ENCODE measurements at places on chromosomes 12 and 14.

GRCh38 chr14:90809530-90810312 lies 6.5 kb downstream of the TTC7B start:
- DNase-seq: no peak

- DNase-seq: no peak
Observed at GRCh38 chr14:55874785-55875184, 243.4 kb upstream of the PELI2 start.

DNA sequence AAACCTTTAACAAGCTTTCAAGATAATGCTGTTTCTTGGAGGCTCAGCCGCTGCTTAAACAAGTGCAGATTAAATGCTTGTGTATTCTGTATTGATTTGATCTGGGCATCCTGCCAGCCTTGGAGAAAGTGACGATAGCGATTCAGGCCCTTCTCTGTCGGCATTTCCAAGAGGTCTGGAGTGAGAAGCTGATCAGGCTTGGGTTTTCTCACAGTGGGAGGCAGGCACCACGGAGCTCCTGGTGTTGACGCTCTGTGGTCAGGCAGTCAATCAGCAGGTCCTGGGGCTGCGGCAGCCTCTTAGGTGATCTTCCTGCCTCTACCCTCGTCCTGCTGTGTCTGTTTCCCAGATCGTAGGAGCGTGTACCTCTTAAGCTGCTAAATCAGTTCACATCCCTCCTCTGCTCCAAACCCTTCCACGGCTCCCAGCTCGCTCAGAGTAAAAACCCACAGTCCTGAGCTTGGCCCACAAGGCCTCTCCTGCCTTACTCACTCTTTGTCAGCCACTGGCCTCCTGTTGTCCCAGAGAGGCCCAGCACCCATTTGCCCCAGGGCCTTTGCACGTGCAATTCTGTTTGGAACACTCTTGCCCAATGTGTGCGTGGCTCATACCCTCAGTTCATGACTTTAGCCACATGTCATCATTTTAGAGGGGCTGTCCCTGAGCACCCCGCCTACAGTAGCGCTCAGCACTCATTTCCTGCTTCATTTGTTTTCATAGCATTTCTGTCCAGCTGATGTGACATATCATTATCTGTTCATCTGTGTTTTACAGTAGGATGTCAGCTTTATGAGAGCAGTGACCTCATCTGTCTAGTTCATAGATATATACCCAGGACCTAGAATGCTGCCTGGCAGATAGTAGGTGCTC lies 155.4 kb downstream of the AACS start:
- DNase-seq: no peak

DNA sequence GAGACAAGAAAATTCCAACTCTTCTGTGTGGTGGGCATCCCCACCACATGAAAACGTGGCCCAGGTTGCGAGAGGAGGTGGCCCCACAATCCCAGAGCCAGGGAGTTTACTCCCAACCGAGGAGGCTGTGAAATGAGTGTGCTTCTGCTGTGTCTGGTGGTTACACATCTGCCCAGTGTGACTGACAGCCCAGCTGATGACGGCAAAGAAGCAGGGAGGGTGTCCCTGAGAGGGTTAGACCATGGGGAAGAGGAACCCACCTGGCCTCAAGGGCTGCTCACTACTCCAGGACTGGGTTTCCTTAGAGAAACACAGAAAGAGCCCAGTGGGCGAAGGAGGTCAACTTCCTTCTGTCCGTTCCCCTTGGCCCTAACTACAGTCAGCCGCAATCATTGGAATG lies 24.6 kb downstream of the ZFP36L1 start:
- DNase-seq: no peak

DNA sequence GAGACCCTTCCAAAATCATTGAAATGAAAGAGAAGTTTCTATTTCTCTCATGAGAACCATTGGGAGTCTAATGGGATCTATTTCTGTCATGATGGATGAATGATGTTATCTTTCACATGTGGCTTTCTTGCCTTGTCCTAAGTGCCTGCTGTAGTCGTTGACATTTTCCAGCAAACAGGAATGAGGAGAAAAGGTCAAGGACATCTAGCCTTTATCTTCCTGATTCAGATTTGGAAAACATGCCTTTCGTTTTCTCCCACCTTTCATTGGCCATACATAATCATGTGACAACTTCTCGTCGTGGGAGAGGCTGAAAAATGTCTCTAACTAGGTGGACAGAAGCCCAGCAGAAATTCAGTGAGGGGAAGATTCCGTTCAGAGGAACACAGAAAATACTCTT lies 94.5 kb downstream of the PCNX1 start:
- DNase-seq: no peak

GRCh38 chr14:96989306-96989705 lies 192.1 kb downstream of the VRK1 start:
- no peak for DNase-seq

GRCh38 chr12:57213763-57214397 lies 2.7 kb upstream of the NXPH4 start:
- no peak for DNase-seq

- DNase-seq: no peak
Observed at GRCh38 chr12:89181271-89181920, 170.9 kb downstream of the DUSP6 start.

GRCh38 chr12:39426636-39427240 lies 16.2 kb downstream of the KIF21A start:
- DNase-seq: no peak

GRCh38 chr12:11162502-11162901 lies 8.5 kb upstream of the SMIM10L1 start:
- no peak for DNase-seq

DNA sequence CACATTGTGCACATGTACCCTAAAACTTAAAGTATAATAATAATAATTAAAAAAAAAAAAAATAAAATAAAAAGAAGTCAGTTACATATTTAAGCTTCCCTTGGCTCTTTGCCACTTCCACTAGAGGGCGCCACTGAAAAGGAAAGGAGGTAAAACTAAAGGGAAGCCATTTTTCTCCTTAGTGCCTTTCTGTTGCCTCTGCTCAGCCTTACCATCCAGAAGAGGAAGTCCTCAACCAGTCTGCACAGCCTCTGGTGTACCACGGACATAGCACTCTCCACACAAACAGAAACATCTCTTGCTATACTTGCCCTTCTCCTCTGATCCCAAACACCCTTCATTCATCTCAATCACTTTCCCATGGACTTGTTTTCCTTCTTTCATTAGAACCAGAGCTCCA lies 169.0 kb upstream of the EEA1 start:
- peak; percentile 69 for DNase-seq

- no peak for DNase-seq
Observed at GRCh38 chr12:88790231-88790630, 210.0 kb upstream of the KITLG start.

DNA sequence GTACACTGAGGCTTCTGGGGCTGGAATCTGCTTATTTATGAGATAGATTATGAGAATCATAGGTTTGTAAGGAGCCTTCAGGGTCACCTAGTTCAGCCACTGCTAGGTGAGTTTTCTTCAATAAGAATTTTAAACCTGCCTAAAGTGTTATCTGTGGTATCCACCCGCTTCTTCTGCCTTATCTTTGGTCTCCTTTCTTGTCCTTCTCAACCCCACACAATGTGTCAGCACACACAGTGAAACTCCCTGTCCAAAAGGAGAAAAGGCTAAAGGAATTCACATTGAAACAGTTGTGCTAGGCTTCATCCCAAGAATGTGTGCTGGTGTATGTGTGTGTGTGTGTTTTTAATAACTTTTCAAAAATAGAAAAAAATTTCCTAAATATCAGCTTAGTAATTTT lies 259.3 kb upstream of the BTG1 start:
- DNase-seq: no peak

DNA sequence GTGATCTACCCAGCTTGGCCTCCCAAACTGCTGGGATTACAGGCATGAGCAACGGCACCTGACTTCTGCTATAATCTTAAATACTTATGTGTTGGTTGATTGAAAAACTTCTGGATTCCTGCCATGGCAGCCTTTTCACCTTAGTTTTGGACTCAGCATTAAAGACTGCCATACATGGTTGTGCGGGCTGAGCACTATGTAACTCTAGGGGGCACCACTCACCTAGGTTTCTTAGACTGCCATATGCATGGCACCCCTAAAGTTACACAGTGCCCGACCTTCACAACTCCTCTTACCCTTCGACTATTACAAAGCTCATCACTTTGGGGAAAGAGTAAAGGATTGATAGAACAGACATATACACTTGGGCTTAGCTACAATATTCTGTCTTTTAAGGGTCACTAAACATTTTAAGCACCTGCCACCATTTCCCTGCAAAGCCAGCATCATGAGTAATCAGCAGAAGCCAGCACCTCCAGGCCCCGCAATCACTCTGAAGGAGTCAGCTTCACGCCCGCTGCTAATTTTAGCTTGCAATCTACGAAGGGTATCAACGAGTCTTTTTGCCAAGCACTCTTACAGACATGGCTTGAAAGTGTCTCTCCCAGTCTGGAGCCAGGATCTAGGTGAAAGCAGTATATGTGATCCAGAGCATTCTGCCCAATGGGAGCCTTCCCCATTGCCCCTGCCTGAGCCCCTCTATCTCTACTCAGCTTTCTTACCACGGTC lies 59.8 kb downstream of the SUDS3 start:
- no peak for DNase-seq

GRCh38 chr14:61891170-61891569 lies 128.9 kb downstream of the SNAPC1 start:
- DNase-seq: no peak

DNA sequence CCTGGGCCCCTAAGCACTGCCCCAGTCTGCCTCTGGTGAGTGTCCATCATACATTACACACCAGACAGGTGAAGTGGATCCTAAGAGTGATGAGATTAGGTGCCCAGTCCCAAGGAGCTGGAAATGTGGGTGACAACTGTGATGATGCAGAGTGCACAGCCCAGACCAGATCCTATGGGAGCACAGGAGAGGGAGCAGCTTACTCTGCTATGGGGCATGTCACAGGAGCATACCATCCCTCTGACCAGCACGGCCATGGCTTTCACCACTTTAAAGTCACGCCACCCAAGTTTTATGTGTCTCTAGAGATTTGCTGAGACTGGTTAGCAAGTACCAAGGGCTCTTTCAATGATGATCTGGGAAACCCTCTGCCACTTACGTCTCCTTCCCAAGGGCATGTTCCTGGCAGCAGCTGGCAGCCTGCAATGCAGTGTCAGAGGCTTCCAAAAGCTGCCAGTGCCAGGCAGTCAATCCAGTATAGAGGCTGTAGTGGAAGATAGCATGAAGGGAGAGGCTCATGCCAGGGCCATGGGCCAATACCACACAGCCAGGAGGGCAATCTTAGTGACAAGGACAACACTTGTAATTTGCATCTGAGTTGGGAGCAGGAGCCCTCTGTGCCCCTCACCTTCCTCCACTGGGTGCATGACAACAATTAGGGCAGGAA lies 40.2 kb downstream of the STAB2 start:
- no peak for DNase-seq

GRCh38 chr12:115383668-115384067 lies 699.7 kb upstream of the TBX3 start:
- no peak for DNase-seq

- DNase-seq: no peak
Observed at GRCh38 chr14:101889898-101890297, 74.5 kb upstream of the DYNC1H1 start.

- DNase-seq: no peak
Observed at GRCh38 chr12:20262119-20262518, 106.2 kb upstream of the PDE3A start.

GRCh38 chr14:78106381-78106780 lies 63.8 kb upstream of the NRXN3 start:
- no peak for DNase-seq

GRCh38 chr14:104284107-104284592 lies 145.8 kb downstream of the KIF26A start:
- DNase-seq: no peak

GRCh38 chr12:111846016-111846415 lies 4.0 kb downstream of the MAPKAPK5 start:
- DNase-seq: no peak

DNA sequence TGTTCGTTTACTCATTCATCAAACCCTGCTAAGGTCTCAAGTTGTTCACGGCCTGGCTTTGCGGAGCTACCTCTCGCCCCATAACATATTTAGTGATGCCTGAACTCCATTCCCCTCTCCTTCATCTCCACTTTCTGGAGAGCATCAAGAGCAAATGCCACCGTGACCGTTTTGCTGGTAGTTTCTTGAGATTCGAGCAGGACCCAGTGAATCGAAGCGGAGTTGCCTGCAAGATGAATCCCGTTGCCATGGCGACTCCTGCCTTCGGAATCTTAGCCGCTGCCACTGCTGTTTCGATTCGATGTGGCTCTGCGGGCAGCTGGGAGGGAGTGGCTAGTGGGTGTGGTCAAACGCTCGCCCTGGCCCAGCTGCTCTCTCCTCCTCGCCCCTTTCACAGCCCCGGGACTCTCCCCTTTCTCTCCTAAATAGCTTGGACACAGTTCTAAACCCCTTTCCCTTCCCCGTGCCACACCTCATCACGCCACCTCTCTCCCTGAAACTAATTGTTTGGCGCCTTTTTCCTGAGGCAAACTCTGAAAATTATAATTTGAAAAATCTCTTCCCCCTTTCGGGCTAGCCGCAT lies 1.4 kb downstream of the DAAM1 start:
- peak; percentile 73 for DNase-seq

DNA sequence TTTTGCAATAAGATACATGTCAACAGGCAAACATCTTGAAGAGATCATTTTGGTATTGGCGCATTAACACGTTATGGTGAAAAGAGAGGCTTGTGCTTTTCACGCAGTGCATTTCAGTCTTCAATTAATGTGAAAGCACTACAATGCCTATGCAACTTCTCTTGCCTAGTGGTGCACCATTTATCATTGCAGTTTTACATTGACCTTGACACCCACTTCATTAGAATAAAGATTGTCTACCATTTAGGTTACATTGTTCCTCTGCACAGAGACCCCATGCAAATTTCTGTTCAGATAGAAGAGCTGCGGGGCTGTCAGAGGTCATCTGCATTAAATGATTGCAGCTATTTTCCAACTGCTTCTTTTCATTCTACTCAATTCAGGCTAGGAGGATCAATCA lies 212.2 kb upstream of the NPAS3 start:
- no peak for DNase-seq

DNA sequence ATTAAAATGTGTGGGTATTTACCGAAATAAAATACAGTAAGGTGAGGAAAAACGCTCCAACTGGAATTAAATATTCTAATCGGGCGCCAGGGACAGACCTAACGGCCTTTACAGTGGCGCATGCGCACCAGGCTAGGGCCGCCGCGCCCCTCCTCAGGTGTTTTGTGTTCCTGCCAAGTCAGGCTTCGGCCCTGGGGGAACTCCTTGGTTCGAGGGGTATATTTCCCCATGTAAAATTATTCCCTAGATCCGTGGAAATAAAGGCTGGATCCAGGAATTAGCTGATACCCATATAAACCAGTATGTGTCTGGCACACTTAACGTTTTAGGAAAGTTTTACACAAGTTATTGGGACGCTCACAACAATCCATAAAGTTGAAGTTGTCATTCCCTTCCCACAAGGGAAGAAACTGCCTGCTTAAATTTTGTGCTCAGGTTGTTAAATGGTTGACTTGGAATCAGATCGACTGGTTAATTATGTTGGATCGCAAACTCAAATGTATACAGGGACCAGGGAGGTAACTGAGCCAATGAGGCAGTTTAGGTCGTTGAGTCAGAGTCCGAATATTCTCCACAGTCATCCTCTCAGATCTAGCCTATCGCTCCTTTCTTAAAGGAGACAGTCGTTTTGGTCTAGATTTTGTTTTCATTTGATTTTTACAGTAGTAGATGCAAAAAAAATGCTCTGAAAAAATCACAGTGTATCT lies 621 bp upstream of the ANAPC7 start:
- peak; percentile 86 for DNase-seq
